ENCODE measurements at places on chromosomes 2 and 18.

DNA sequence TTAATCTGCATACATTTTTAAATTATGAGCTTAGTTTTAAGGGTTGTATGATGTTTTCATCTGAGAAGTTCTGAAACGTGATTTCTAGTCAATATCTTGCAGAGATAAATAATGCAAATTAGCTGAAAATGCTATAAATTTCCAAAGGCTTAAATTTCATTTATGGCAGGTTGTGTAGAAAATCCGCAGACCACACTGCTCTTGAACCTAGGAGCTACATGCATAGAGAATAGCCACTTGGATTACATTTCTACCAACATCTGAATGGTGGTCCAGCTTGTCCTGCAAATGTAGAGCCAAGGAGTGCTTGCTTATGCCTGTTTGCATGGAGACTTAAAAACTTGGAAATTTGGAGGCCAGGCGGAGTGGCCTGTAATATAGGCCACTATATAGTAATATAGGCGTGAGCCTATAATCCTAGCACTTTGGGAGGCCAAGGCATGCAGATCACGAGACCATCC lies 6.8 kb downstream of the MAT2A start:
- DNase-seq = no peak

DNA sequence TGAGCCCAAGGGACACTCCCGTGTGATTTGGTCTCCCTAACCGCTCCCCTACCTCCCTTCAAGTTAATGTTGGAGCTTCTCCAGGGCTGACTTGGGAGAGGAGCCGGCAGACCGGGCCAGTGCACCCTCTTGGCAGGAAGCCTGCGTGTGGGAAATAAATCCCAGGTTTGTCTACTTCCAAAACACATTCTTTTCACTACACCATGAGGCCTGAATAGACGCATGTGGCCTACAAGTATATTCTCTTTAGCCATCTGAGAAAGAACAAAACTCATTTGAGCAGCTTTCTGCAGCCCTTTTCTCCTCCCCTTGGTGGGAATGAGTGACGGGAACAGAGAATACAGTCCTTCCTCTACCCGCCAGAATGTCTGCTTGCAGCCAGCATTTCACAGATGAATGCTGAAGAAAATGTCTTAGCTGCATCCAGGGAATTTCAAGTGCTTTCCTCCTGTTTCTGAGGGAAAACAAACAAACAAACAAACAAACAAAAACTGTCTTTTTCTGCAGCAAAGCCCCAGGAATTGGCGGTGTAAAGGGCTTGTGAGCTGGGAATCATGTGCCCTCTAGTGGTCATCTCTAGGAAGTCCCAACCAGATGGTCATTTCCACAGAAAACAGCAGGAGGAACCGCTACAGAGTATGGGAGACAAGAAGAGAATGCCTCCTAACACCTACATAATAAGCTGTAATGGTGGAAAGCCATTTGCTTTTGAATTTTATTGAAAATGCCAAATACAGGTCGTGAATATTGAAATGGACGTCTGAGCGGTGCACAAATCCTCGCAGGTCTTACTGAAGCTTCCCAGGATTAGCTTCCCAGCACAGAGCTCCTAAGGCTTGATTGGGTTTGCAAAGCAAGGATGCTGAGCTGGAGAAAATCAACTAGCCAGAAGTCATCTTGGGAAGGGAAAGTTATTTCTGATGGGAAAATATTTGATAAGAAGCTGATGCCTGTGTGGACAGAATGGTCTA lies 41.2 kb upstream of the DAPL1 start:
- peak; percentile 33 for DNase-seq

- no peak for DNase-seq
These were observed 22.8 kb downstream of the CCNYL1 start for GRCh38 chr2:207734264-207734635.

DNA sequence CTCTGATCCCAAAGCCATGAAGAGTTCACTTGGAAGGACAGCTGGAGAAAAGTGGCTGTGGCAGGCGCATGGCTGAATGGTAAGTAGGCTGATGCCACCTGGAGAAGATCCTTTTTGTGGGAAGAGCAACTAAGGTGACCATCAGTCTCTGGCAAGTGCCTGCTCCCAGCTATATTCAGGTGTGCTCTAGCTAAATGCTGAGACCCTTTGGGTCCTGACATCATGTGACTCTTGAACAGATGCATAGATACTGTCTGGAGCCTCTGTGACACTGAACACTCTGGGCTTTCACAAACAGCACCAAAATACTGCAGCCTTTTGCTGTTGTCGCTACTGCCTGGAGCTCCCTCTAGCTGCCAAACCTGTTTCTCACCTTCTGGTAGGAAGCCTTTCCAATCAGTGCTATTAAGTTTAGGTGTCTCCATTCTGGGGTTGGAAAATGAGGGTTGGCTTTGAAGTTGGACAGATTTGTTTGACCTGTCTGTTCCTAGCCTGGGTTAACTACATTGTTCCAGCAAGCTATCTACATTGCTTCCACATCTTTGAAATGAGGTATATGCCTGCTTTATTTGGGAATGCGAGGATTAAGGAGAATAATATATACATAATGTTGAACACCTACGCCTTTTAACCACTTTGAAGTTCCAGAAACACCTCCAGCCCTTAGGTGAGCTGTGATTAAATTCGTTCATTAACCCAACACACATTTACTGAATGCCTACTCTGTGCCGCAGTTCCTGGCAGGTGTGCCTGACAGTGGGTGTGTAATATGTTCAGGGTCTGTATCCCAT lies 3.1 kb downstream of the EGR4 start:
- peak; percentile 41 for DNase-seq

DNA sequence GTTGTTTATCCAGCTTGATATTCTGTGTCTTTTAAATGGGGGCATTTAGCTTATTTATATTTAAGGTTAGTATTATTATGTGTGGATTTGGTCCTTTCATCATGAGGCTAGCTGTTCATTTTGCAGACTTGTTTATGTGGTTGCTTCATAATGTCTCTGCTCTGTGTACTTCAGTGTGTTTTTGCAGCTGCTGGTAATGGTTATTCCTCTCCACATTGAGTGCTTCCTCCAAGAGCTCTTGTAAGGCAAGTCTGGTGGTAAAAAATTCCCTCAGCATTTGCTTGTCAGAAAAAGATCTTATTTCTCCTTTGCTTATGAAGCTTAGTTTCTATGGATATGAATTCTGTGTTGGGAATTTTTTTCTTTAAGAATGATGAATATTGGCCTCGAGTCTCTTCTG lies 47.8 kb upstream of the NT5C1B start:
- no peak for DNase-seq

GRCh38 chr2:112008910-112009485 lies 46.1 kb upstream of the TMEM87B start:
- no peak for DNase-seq

DNA sequence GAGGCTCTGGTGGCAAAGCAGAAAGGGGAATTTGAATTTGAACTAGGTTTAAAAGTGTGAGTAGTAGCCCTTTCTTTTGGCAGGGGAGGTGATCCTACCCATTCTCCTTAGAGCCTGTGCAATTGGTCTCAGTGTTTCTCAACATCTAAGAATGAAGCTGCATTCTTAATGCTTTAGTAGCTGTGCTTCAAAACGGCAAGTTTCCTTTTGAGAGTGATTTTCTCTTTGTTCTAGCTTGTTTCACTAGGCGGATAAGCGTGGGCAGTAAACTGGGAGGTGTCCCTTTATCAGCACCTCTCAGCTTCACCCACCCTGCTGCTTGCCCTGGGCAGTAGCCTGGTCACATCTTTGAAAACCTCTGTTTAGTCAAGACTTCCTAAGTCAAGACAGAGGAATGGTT lies 6.7 kb downstream of the CRIM1 start:
- no peak for DNase-seq

All from body of pancreas (tissue), 4 donors.